ENCODE measurements at places on chromosomes 12 and 14.

- no peak for DNase-seq
Measured at GRCh38 chr12:49909826-49910225, 6.1 kb upstream of the FAIM2 start.

GRCh38 chr12:125518074-125518473 is 452.8 kb downstream of the AACS start:
- no peak for DNase-seq

GRCh38 chr12:108753976-108754375 is 22.7 kb upstream of the CORO1C start:
- no peak for DNase-seq

DNA sequence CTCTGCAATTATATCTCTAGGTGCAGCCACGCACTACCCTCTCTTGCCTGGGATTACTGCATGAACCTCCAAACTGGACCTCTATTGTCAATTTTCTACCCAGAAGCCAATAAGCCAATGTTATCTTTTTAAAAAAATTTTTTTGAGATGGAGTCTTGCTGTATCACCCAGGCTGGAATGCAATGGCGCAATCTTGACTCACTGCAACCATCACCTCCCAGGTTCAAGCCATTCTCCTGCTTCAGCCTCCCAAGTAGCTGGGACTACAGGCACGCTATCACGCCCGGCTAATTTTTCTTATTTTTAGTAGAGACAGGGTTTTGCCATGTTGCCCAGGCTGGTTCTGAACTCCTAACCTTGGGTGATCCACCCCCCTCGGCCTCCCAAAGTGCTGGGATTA is 11.2 kb upstream of the PXN start:
- no peak for DNase-seq

DNA sequence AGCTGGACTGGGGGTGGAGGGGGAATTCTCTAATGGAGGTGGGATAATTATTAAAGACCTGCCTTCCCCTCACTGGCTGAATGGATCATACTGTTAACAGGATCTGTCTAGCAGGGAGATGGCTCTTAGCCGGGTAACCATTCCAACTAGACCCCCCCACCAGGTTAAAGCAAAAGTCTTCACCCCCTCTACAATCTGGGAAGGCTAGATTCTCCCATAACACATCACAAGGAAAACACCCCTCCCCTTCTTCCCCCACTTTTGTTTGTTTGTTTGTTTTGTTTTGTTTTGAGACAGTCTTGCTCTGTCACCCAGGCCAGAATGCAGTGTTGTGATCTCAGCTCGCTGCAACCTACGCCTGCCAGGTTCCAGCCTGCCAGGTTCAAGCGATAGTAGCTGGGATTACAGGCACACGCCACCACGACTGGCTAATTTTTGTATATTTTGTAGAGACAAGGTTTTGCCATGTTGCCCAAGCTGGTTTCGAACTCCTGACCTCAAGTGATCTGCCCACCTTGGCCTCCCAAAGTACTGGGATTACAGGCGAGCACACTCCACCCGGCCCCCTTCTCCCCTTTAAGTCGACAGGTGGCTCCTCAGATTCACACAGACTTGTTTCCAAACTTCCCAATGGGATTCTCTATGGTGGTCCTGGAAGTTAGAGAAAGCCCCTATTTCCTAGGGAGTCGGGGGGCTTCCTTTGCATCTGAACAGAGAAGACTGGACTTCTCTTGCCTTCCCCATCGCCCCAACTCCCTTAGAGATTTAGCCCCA is 3.5 kb upstream of the BAZ2A start:
- DNase-seq = no peak

GRCh38 chr14:102445641-102446040 is 63.9 kb downstream of the ANKRD9 start:
- no peak for DNase-seq

- no peak for DNase-seq
Measured at GRCh38 chr14:68305738-68306137, 486.2 kb downstream of the RAD51B start.

- no peak for DNase-seq
Measured at GRCh38 chr14:82432301-82433105, 898.9 kb upstream of the SEL1L start.

- DNase-seq = no peak
Measured at GRCh38 chr14:65850429-65851135, 438.1 kb downstream of the FUT8 start.

DNA sequence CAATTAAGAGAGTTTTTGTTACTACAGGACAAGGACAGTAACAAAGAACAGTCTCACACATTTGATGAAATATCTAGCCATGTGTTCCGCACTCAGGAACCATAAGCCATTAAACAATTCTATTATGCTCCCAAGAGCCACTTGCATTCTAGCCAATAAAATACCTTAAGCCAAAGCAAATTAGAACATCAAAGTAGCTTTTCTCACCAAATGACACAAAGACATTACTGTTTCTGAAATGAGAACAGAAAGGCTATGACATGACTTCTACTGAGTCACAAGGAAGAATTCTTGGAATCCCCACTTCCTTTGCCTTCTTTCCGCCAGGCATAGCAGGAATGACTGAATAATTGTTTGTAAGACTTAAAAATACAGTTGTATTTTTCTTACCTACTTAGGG is 445.8 kb downstream of the ATP23 start:
- peak; percentile 11 for DNase-seq

DNA sequence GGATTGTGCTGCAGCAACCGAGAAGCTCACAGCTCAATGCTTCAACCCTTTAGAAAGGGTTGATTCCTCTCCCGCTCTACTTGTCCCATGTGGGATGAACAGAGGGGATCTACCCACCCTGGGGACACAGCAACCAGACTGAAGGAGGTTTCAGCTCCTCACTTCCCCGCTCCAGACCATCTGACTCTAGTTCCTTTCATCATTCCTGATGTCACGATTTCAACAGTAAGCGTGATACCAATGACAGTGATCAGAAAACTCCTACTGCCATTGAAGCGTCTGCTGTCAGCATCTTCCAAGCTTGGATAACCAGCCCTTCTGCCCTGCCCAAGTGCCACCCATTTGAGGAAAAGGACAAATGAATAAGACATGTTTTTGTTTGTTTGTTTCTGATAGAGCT is 14.3 kb downstream of the SERPINA1 start:
- no peak for DNase-seq

DNA sequence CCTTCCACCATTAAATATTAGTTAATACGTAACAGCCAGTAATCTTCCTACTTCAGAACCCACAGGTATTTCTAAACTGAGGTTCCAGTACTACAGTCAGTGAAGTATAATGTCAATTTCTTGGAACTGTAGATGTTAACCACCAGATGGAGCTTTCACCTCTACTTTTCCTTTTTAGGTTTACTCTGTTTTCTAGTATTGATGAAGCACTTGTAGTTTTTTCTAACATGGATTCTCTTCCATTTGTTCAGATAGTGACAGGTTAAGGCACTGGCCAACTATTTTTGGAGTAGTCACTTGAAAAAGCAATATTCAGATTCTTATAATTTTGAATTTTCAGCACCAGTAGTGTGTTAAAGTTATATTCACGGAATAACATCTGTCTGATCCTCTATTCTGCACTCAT is 4.6 kb upstream of the SEC23A start:
- no peak for DNase-seq

- no peak for DNase-seq
Measured at GRCh38 chr14:71952381-71953363, 20.4 kb downstream of the RGS6 start.

DNA sequence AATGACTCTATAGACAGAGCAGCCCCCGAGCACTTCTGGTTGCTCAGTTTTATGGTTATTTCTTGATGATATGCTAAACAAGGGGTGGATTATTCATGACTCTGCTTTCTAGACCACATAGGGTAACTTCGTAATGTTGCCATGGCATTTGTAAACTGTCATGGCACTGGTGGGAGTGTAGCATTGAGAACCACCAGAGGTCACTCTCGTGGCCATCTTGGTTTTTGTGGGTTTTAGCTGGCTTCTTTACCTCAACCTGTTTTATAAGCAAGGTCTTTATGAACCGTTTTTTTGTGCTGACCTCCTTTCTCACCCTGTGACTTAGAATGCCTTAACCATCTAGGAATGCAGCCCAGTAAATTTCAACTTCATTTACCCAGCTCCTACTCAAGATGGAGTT is 1036.2 kb upstream of the FLRT2 start:
- no peak for DNase-seq

DNA sequence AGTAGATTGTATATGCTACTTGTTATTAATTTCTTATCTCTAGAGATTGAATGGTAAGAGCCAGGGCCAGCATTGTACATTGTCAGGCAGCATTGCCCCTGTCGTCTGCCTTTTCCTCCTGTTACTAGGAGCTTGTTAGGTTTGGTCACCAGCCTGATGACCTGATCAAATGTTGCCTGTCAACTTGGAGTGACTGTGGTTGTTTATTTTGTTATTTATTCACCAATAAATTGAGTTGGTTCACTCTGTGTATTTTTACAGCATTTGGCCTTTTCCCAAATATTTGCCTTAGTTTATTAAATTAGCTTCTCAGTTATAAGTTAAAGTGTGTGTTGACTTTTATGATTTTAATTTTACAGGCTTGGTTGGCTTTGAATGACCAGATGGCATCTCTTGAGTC is 88.4 kb downstream of the PRKCH start:
- DNase-seq = no peak

DNA sequence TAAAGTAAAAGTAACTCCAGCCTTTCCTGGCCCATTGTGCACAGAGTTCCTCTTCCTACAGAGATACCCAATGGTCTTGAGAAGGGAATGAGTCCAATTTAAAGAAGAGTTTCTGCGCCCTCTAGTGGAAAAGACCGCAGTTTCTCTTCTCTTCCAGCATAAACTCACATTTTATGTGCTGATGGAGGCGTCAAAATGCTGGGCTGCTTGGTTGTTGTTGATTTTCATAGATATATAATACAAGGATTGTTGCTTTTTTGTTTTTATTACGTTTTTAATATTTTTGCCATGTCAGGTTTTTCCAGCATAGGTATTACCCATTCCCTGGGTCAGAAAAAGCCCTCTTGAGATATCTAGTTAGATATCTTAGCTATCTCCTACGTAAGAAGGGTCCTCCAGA is 356.9 kb upstream of the STXBP6 start:
- DNase-seq = peak; percentile 43

- DNase-seq = peak; percentile 61
Measured at GRCh38 chr14:32469388-32470160, 140.5 kb downstream of the AKAP6 start.

DNA sequence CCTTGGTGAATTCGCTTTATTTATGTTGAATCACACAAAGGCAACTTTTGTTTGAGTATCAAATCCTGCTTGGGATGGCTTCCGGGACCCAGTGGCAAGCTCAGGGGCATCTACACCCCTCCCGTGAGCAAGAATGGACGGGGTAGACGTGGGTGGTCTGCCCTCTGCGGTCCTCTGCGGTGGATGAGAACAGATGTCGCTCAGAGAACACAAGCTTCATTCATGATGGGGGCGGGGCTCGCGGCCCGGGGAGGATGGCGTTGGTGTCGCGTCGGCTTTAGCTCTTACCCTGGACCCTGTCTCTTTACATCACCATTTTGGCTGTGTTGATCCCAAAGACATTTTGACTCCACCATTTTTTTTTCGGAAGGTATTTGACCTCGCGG is 158.5 kb upstream of the RTL1 start:
- DNase-seq = no peak

GRCh38 chr12:82383930-82384552 is 25.7 kb downstream of the METTL25 start:
- peak; percentile 28 for DNase-seq

DNA sequence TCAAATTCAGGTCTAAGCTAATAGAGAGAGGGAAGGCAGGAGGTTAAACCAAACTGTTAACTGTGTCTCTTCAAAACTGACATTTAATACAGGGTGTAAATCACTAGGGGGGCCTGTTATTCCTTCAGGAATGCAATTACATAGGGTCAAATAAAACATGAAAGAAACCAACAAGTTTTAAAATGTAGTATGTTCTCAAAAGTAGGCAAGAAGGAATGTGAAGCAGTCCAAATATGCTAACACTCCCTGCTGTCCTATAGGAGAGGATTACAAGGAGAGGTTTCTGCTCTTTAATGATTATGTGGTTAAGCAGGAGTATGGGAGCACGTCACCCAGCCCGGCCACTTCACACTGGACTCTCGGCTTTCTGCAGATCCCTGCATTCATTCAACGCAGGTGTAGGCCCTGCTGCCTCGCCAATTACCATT is 42.5 kb upstream of the BMP4 start:
- no peak for DNase-seq

DNA sequence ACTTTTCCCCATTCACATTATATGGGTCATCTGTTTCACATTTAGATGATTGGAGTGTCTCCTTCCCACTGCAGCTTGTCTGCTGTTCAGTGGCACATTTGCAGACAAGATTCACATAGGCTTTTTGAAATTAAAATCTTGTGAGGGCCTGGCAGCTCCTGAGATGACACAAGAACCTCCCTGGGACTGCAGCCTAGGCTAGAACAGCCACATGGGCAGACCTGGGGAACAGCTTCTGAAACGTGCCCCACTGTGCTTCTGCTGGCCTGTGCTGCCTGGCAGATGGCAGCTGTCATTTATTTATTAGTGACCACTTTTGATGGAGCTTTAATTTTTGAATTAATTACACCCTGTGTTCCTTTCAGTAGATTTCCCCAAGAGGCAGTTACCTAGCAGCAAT is 137.4 kb downstream of the GRIP1 start:
- no peak for DNase-seq

GRCh38 chr14:103862393-103862782 is 15.0 kb upstream of the PPP1R13B start:
- DNase-seq = no peak

DNA sequence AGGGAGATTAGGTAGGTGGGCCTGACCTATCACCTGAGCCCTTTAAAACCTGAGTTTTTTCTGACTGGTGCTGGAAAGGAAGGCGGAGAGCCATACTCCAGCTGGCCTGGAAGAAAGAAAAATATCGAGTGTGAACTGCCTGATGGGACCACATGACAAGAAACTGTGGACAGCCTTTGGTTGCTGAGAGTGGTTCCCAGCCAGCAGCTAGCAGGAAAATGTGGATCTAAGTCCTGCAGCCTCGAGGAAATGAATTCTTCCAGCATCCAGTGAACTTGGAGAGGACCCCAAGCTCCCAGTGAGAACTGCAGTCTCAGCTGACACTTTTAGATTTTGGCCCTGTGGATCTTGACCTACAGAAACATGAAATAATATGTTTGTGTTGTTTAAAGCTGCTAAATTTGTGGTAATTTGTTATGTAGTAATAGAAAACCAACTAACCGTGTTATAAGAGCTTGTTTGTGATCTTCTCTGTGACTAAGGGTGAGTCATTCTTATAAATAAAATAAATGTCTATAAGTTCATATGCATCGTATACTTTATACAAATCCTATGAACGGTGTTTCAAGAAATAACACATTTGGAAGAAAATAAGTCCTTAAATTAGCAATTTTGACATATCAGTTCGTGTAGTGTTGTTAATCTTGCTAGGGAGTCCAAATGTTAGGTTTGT is 359.6 kb downstream of the BMP4 start:
- DNase-seq = no peak
